NCI-H345 (cell line): ENCODE measurements at places on chromosomes 3 and 15.
A peak's percentile ranks its signal among the peaks of the same experiment; 100 is the strongest.

DNA sequence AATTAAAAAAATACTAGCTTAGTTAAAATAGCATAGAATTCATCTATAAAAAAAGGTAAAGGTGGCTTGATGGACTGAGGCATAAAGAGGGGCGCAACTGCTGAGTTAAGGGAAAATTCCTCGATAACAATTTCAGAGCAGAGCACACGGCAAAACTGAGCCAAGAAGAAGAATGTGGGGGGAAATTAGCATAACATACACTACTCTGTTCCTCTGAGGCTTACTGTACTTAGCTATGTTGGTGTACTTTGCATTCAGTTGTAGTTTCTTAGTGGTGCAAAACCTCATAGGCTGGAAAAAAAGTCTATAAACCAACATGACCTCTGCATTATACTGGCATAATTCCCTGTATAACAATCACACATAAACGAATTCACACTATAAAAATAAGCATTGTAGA is 357.9 kb upstream of the LRRC3B start:
- DNase-seq, result no peak

- no peak for DNase-seq
Measured at GRCh38 chr15:62544446-62544845, 379.4 kb upstream of the C2CD4B start.

GRCh38 chr3:150727653-150728502 is 24.2 kb upstream of the ERICH6 start:
- DNase-seq, result no peak

GRCh38 chr3:23479615-23480328 is 276.6 kb downstream of the UBE2E2 start:
- no peak for DNase-seq

- DNase-seq, result no peak
Measured at GRCh38 chr3:146476094-146476740, 6.9 kb upstream of the PLSCR2 start.

DNA sequence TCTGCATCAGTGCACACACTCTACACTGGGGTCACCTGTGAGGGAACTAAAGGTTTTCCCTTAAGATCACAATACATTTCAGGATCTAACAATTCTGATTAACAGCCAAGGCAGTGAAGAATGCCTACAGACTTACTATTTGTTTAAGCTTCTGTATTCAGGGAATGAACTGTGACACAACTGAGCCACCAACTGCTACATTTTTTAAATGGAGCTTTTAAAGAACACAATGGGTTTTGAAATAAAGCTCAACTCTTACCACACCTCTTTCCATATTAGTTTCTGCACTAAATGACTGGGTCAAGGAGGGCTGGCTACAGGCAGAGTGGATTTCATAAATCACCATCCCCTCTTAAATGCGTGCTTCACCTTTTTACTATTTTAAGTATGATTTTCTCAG is 100.2 kb downstream of the TMCC1 start:
- peak; percentile 1 for DNase-seq

DNA sequence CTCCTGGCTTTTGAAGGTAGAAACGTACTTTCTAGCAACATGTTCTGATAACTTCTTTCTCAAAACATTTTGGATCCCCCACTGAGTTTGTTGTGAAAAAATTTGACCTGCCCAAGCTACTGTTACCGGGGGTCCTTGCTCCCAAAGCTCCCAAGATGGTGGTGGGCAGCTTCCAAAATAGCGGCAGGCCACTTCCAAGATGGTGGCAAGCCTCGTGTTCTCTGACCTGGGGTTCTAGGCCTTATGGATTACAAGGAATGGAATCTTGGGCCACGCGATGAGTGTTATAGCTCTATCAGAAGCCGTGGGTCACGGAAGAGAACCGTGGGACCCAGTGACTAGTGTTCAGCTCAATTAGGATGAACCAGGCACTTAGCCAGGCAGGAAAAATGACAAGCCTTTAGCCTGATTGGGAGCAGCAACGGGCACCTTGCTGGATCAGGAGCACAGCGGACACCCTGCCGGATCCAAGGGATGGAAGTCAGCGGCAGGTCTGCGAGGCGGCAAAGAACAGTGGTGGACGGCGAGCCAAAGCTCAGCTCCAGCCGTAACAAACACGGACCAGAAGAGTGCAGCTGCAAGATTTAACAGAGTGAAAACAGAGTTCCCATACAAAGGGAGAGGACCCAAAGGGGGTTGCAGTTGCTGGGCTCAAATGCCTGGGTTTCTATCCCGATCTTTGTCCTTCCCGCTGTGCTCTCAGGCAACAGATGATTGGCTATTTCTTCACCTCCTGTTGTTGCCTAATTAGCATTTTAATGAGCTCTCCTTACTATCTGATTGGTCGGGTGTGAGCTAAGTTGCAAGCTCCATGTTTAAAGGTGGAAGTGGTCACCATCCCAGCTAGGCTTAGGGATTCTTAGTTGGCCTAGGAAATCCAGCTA is 133.3 kb downstream of the WDR72 start:
- DNase-seq, result no peak

DNA sequence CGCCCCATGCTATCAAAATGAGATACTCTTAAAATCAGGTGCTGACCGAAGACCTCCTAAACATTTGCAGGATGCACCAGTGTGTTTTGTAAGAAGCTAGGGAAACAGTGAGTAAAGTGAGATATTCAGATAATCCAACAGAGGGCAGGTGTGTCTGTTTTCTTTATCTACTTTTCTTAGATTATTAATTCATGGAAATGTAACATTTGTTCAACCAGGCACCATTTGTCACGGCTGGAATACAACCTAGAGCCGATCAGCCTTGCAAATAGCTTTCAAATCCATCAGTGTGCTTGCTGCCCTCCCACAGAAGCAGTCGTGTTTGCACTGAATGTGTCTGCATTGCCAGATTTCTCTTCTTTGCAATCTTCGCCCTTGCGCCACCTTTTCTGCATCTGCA is 201.9 kb upstream of the CHRM5 start:
- DNase-seq, result no peak

DNA sequence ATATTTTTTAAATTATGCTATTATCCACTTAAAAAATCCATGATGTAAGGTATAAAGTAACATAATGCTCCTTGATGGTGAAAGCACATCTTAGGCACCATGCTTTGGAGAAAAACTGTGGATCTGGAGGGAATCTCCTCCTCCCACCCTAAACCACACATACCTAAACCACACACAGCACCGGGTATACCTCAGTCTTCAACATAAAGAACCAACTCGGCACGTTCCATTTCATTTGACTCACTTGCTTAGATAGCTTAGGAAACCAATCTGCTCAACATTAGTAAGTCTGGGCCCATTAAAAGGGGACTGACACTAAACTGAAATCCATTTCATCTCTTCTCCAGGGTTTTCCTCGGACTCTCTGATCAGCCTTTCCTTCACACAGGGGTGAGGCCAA is 945.7 kb upstream of the CFAP20DC start:
- DNase-seq, result no peak

GRCh38 chr3:108092501-108092900 is 1.7 kb upstream of the CD47 start:
- no peak for DNase-seq

DNA sequence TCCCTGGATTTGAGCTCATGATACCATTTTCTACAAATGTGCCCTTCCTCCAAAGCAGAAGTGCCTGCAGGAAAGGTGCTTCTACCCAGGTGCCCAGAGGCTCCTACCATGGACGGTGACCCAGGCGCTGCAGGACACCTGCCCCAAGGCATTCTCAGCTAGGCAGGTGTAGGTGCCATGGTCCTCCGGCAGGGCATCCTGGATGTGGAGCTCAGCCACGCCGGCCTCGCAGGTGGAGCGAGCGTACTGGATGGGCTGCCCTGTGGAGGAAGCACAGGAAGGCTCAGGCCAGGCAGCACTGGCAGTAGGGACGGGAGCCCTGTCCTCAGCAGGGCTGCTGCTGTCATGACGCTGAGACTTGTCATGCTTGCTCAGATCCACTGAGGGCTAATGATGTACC is 137.2 kb upstream of the HACD2 start:
- no peak for DNase-seq

- no peak for DNase-seq
Measured at GRCh38 chr3:85171976-85172375, 213.2 kb downstream of the CADM2 start.

DNA sequence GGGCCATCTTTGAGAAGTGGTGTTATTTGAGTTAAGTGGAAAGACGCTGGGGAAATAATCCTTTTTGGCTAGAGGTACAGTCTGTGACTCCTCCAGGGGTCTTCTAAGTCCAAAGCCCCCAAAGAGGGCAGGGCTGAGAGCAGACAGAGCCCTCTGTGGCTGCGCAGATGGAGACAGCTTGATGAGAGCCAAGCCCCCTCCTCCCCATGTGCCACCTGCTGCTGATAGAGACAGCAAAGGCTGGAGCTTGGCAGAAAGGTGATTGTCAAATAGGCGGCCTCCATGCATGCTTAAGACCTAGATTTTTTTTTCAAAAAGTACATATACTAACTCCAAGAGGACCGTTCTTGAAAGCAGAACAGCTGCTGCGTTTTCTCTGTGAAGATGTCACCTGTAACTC is 72.4 kb downstream of the CRYGS start:
- DNase-seq, result peak; percentile 12

- no peak for DNase-seq
Measured at GRCh38 chr15:54007256-54007655, 29.0 kb downstream of the UNC13C start.

DNA sequence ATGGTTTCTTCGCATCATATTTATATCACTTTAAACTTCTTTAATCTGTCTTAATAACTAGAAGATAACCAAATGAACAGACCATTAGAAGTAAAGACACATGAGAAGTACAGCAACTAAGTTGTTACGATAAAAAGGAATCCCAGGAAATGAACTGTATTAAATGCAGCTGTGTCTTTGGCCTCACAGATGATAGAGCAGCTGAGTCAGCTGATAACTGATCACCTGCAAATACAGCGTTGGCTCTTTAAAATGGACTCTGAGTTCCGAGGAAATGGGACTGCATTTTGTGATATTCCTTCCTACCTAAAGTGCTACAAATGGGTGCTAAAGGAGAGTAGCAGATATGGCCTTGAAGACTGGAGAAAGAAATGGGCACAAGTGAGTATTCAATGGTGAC is 121.0 kb upstream of the C15orf61 start:
- no peak for DNase-seq

DNA sequence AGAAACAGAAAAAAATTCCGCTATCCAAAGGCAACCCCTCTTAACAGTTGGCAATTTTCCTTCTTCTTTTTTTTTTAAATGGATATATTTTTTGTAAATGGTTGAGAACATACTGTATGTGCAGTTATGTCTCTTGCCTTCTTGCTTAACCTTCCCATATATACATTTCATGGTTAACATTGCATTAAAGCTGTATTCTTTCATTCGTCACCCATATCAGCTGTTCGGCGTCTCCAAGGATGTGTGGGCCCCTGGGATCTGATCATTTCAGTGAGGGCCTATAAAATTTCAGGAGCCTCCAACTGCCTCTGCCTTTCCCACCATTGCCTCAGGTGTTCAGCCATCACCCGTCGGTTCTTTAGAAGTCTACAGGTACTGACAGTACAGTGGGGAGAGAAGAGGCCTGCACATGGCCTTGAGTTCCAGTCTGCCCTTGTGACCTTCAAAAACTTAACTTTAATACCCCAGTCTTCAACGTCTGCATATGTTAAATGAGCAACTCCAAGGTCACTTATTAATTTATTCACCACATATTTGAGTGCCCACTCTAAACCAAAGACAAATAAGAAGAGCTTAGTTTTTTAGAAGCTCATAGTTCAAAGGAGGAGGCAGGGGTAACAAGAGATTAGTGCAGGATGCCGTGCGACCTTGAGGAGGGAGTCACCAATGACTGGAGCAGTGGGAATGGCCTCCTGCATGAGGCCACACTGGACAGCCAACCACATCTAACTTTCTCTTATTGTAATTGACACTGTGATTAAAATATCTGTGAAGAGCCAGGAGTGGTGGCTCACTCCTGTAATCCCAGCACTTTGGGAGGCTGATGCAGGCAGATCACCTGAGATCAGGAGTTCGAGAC is 6.9 kb downstream of the ST6GAL1 start:
- no peak for DNase-seq

GRCh38 chr15:64582202-64582601 is 121.8 kb downstream of the ZNF609 start:
- no peak for DNase-seq

GRCh38 chr3:35647461-35647860 is 8.1 kb downstream of the ARPP21 start:
- no peak for DNase-seq

- DNase-seq, result no peak
Measured at GRCh38 chr15:23646165-23647000, 1.3 kb downstream of the MAGEL2 start.

DNA sequence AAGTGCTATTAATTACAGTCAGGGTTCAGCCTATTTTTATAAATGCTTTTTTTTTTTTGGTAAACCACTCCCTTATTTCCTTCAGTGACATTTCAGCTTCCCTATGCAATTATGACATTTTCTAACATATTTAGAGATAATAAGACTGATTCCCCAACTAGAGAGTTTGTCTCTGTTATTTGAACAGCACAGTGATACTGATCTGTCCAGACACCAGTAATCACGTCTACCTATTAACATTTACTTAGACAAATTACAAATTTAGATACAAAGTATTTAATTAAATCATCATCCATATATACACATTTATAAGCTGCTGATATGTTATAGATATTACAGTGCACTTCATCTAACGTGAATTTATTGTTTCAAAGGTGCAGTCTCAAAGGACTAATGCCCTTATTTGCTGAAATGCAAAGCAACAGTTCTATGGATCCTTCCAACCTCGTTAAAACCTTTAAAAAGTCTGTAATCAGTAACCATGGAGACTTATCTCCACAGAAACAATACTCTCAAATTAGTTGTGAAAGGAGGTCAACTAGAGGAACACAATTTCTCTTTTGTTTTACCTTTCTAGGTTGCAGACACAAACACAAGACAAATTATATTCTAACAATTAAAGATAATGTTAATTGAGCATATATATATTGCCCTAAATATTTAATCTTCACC is 1531.1 kb downstream of the SI start:
- DNase-seq, result no peak

DNA sequence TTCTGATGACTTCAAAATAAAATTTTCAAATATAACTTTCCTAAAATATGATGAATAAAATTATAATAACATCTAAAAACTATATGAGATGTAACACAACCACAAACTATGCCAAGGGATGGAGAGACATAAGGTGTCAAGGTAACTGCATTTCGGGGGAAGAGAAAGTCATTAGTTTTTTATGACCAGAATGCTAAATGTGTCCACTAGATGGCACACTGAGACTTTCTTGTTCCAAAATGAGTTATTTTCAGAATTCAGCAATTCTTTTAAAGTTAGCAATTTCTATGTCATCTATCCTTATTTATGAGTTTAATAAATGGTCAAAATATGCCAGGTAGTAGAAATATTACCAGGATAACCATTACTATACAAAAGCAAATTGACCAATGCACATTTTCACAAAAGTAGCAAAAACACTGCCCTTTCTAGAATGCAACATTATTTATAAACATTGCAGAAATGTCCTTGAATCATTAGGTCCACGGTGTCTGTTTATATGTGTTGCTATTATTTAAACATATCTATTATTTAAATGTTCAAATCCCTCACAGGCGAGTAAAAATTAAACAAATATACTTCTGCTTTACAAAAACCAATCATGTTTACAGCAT is 374.2 kb downstream of the PLCL2 start:
- DNase-seq, result peak; percentile 27

GRCh38 chr15:43106486-43106829 is 620 bp upstream of the UBR1 start:
- no peak for DNase-seq

- no peak for DNase-seq
Measured at GRCh38 chr15:88704791-88705768, 66.3 kb downstream of the ISG20 start.

- DNase-seq, result no peak
Measured at GRCh38 chr15:90337256-90337655, 14.8 kb upstream of the ZNF774 start.

GRCh38 chr3:147989344-147989743 is 580.2 kb downstream of the ZIC1 start:
- no peak for DNase-seq
